Stromal cell of bone marrow (primary cell): ENCODE measurements at places on chromosomes 4 and X.

DNA sequence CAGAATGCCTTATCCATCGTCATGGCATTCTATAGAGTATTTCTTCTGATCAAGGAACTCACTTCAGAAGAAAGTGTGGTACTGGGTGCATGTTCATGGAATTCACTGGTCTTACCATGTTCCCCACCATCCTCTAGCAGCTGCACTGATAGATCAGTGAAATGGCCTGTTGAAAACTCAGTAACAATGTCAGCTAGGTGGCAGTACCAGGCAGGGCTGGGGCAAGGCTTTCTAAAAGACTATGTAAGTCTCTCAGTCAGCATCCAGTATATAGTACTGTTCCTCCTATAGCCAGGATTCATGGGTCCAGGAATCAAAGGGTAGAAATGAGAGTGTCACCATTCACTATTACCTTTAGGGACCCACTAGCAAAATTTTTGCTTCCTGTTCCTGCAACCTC is 15.8 kb upstream of the LDB2 start:
- DNase-seq, result no peak

- DNase-seq, result no peak
Measured at GRCh38 chr4:153348006-153348405, 3.5 kb downstream of the MND1 start.

GRCh38 chr4:62513306-62513705 is 1313.2 kb downstream of the ADGRL3 start:
- no peak for DNase-seq

GRCh38 chr4:94127707-94128328 is 79.8 kb upstream of the SMARCAD1 start:
- DNase-seq, result peak; percentile 4

GRCh38 chr4:17163156-17163771 is 264.8 kb upstream of the LDB2 start:
- no peak for DNase-seq

DNA sequence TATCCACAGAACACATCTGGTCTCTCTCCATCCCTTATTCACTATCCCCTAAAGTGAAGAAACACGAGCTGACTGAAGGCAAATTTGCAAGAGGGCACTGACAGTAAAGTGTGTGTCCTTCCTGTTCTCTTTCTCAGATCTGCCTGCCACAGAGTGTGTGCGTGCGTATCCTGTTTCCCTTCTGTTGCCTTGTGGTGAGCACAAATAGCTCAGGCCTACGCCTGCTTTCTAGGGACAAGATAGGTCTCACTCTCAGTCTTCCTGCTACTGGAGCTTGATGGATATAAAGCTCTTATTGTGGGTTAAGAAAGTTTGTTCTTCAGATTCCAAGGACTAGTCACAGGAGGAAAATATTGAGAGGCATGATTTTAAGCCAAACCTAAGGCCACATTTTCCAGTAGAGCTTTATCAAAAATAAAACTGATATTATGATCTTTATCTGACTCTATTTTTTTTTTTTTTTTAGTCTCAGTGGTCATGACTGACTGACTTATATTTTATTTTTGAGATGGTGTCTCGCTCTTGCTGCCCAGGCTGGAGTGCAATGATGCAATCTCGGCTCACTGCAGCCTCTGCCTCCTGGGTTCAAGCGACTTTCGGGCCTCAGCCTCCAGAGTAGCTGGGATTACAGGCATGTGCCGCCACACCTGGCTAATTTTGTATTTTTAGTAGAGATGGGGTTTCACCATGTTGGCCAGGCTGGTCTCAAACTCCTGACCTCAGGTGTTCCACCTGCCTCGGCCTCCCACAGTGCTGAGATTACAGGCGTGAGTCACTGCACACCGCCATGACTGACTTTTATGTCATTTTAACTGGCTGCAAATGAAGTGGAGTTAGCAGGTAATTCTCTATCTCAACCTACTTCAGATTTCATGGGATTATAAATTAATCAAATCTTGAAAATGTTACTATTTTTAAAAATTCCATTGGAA is 140.3 kb upstream of the SH3RF1 start:
- peak; percentile 74 for DNase-seq

- no peak for DNase-seq
Measured at GRCh38 chr4:174037631-174038030, 245.8 kb downstream of the FBXO8 start.

- DNase-seq, result no peak
Measured at GRCh38 chr4:8185930-8186329, 13.2 kb upstream of the SH3TC1 start.

- DNase-seq, result no peak
Measured at GRCh38 chr4:116639070-116639577, 446.3 kb downstream of the TRAM1L1 start.

- DNase-seq, result peak; percentile 27
Measured at GRCh38 chrX:113512700-113513395, 672.2 kb upstream of the AMOT start.

GRCh38 chr4:186875476-186875875 is 151.8 kb upstream of the FAT1 start:
- no peak for DNase-seq

GRCh38 chr4:138223231-138223910 is 18.8 kb downstream of the SLC7A11 start:
- no peak for DNase-seq

GRCh38 chrX:9923357-9923756 is 43.8 kb upstream of the CLDN34 start:
- no peak for DNase-seq

DNA sequence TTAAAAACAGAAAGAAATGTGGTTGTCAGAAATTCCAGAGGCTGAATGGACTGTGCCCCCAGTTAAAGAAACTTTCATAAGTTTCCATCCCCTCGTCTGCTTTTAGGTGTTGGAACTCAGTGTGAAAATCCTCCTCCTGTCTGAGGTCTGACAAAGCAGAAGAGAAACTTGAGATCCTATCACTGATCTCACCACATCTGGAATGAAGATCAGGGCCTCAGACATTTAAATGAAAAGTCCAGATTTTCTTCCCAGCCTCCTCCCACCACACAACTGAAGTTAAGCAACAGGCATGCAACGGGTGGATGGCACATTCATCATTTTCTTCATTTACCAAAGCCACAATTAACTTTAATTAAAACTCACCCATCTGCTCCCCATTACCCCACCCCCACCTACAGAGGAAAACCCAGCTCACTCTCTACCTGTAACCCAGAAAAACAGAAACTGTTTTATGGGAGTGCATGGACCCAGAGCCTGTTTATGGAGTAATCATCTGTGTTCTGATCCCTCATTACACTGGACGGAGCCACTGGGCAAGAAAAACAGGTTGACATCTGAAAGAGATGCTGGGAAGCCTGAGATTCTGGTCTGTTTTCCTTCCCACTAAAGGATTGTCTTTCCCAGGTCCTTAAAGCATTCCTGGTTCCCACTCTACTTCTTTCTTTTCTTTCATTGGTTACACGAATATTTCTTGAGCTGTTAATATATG is 58.1 kb upstream of the HOPX start:
- DNase-seq, result peak; percentile 6

DNA sequence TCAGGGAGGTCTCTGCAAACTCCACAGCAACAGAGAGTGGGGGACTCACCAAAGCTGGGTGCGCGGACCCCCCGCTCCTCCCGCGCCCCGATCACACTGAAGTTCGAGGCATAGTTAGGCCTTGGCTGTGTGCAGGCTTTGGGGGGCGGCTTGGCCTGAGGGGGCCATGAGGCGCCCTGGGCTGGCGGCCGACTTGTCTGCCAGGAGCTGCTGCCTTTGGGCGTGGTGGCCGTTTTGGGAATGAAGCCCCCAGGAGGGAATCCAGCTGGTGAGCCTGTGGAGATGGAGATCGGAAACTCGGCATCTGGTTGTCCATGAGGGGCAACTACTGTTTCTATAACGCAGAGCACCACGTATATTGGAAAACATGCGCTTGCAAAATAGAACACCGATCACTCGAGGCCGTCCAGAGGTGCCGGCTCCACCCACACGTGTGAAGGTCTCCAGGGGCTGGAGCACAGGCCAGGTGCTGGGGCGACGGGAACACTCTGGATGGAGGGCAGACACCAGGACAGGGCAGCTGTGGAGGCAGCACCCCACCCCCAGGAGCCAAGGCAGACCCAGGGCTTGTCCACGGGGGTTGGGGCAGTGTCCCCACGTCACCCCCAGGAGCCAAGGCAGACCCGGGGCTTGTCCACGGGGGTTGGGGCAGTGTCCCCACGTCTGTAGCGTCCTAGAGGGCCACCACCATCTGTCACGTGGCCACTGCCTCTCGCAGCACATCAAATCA is 25.9 kb upstream of the CPLX1 start:
- DNase-seq, result no peak

DNA sequence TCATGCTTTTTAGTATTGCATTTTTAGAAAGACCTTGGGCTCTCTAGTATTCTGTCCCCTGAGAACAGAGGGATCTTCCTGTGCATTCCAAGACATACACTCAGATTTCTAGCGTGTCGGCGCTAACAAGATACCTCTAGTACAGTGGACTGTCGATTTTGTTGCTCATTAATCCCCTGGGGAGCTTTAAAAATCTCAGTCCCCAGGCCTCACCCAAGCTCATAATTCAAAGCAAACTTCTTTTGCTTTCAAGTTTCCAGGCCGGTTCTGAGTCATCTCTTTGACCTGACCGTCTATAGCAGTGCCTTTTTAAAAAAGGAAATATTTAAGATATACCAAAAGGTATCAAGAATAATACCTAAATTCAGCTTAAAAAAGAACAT is 137.0 kb downstream of the AMMECR1 start:
- DNase-seq, result no peak

- no peak for DNase-seq
Measured at GRCh38 chrX:109719264-109719663, 13.8 kb downstream of the ACSL4 start.

- no peak for DNase-seq
Measured at GRCh38 chr4:137676357-137676998, 144.2 kb upstream of the PCDH18 start.

- no peak for DNase-seq
Measured at GRCh38 chr4:122604146-122604545, 16.7 kb downstream of the IL21 start.

- no peak for DNase-seq
Measured at GRCh38 chr4:43903456-43903855, 545.2 kb downstream of the KCTD8 start.

DNA sequence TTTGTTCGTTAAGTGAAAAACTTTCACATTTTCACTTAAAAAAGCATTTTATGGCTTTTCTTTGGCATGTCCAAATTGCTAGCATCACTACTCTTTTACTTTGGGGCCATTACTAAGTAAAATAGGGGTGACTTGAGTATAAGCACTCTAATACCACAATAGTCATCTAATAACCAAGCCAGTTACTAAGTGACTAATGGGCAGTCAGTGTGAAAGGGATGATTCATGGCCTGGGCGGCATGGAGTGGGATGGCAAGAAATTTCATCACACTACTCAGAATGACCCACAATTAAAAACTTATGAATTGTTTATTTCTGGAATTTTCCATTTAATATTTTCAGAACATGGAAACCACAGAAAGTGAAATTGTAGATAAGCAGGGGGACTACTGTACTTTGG is 60.9 kb downstream of the BMP15 start:
- peak; percentile 17 for DNase-seq

DNA sequence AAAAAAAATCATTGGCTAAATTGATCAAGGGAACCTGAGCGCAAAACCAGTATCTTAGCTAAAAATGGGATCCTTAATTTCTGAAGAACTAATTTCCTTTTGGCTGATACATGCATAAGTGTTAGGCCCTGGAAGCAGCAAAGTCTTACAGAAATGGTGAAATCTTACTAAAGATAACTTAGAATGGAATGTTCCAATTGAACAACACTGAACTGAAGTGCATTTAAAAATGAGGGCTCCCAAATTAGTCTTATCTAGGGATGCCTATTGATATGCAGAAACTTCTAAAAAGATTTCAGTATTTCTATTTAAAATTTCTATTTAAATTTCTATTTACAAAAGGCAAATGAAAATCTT is 120.7 kb upstream of the BANK1 start:
- no peak for DNase-seq

GRCh38 chr4:23412701-23413100 is 477.1 kb downstream of the PPARGC1A start:
- no peak for DNase-seq

GRCh38 chrX:37986893-37987292 is 19.5 kb upstream of the SYTL5 start:
- no peak for DNase-seq

GRCh38 chr4:25450491-25450901 is 73.4 kb downstream of the ANAPC4 start:
- no peak for DNase-seq

GRCh38 chr4:179292468-179292867 is 1850.2 kb upstream of the AGA start:
- DNase-seq, result no peak

- no peak for DNase-seq
Measured at GRCh38 chr4:102318105-102318504, 27.2 kb downstream of the SLC39A8 start.

DNA sequence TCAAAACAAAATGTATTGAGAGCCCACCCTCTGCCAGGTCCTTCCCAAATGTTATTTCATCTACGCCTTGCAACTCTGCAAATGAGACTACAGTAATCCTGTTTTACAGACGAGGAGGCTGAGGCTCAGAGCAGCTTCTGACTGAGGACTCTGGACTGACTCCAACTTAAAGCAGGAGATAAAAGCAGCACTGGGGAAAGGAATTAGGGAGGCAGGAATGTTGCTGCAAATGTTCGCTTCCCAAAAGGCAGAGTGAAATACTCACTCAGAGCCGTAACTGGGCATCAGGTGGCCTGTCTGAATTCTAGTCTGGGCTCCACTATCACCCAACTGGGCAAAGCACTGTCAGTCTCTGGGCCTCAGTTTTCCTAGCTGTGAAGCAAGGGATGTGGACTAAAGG is 94.7 kb upstream of the SRD5A3 start:
- no peak for DNase-seq

DNA sequence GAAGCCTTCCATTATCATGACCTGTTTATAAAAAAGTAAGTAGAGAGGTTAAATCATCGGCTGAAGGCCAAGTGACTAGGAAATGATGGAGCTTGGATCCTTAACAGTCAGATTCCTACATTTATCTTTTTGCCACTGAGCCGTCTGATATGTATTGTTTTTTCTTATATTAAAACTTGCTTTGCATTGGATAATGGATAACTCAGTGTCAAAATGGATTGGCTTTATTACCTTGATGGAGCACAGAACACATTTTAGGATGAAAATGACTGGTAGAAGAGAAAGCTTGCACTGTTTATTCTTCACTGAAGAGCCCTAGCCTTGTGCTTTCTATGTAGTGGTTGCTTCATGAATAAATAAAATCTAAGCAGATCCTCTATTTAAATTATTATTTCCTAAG is 54.2 kb upstream of the TSPAN5 start:
- DNase-seq, result no peak

DNA sequence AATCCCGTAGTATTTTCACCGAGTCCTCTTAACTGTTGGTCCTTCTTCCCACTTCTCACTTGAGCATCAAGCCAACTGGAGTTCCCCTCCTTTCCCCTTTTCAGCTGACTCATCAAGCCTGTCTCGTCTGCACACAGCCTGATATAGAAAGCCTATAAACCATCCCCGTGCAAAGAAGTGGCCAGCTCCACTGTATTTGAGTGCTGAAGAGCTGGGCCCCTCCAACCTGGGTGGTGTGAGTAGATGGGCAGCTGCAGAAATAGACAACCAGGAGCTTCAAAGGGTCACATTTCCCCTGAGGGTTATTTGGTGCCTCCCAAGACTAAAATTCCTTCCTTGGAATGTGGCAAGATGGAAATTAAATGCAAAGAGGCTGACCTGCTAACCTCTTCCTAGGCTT is 199.7 kb downstream of the HS6ST2 start:
- no peak for DNase-seq

- DNase-seq, result peak; percentile 3
Measured at GRCh38 chr4:127997534-127998388, 32.6 kb downstream of the ABHD18 start.

- no peak for DNase-seq
Measured at GRCh38 chr4:137523329-137523728, 9.0 kb downstream of the PCDH18 start.
